NB4 (cell line): ENCODE measurements at places on chromosomes 6 and 20.

- no peak for DNase-seq
Measured at GRCh38 chr6:121393731-121394505, 41.5 kb upstream of the GJA1 start.

- no peak for DNase-seq
Measured at GRCh38 chr20:3990716-3991115, 24.6 kb downstream of the RNF24 start.

GRCh38 chr6:150323205-150323604 lies 45.6 kb upstream of the IYD start:
- peak; percentile 10 for DNase-seq

DNA sequence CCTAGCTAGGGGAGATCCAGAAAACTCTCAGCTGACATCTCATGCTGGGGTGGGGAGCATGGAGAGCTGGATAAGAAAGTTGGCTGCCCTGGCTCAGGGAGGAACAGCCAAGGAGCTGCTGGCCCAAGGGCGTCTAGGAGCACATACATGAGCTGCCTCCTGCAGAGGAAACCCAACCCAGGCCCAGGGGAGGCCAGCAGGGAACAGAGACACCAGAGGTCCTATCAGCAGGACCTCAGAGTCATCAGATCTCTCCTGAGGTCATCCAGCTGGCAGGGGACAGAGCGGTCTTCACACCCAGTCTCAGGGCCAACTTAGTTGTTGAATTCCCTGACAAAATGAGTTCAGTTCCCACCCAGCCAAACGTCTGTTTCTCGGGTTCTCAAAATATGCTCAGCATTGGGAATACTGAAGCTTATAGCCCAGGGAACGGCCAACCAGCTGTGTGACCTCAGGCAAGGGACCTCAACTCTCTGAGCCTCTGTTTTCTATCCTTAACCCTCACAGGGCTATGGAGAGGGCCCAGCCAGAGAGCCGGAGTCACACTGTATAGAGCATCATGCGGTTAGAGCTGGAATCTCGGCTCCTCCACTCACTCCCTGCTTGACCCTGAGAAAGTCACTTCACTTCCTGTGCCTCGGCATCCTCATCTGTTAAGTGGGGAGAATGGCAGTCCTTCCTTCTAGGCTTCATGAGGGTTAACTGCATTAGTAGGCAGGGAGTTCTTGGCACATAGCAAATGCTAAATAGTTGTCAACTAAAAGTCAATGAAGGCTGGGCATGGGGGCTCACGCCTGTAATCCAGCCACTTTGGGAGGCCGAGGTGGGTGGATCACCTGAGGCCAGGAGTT lies 13.8 kb downstream of the ADA start:
- no peak for DNase-seq

DNA sequence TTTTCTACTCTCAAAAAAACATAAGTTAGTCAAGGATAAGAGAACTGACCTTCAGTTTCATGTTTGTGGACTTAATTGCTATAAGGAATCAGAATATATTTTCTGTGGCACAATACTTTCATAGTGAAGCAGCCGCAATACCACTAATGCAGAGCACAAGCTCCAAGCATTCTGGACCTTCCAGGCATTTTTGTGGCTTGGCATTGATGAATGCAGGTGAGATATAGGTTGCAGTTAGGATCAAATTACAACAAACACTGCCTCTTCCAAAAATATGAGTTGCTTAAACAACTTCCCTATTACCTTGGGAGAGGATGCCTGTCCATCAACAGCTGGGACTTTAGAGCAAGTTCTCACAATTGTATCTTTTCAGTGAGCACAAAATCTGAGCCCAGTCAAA lies 162.8 kb upstream of the RSPO3 start:
- no peak for DNase-seq

- DNase-seq, result no peak
Measured at GRCh38 chr20:59781226-59781625, 152.2 kb downstream of the SYCP2 start.

- DNase-seq, result no peak
Measured at GRCh38 chr6:5151360-5151954, 66.3 kb downstream of the PPP1R3G start.

GRCh38 chr6:106555767-106556166 lies 73.5 kb downstream of the RTN4IP1 start:
- no peak for DNase-seq
